Inflammatory macrophage treated with lipopolysaccharide for 1 hour (primary cell): ENCODE measurements at places on chromosomes 5 and 9.

DNA sequence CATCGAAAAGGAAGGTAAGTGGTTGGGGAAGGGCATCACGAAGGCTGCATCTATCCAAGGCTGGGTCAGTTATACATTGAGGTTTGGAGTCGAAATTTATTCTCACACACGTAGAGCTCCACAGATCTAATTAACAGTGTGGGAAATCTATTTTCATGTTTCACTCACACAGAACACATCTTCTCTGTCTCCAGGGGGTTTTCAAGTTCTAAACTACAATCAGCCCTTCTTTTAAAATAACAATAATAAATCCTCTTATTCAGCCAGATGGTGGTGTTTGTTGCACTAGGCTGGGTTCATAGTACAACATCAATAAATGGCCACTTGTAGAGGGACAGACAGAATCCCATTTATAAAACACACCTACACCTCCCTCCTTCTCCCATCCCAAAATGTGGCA, 174.5 kb upstream of the KLF9 start:
- DNase-seq, result no peak

GRCh38 chr5:172426086-172426485, 28.2 kb downstream of the SH3PXD2B start:
- no peak for DNase-seq

- no peak for DNase-seq
Observed at GRCh38 chr5:38468978-38469706, 87.3 kb downstream of the LIFR start.

GRCh38 chr9:112670991-112671625, 46.8 kb downstream of the INIP start:
- DNase-seq, result no peak

- no peak for DNase-seq
Observed at GRCh38 chr9:123697686-123698085, 232.2 kb downstream of the DENND1A start.

DNA sequence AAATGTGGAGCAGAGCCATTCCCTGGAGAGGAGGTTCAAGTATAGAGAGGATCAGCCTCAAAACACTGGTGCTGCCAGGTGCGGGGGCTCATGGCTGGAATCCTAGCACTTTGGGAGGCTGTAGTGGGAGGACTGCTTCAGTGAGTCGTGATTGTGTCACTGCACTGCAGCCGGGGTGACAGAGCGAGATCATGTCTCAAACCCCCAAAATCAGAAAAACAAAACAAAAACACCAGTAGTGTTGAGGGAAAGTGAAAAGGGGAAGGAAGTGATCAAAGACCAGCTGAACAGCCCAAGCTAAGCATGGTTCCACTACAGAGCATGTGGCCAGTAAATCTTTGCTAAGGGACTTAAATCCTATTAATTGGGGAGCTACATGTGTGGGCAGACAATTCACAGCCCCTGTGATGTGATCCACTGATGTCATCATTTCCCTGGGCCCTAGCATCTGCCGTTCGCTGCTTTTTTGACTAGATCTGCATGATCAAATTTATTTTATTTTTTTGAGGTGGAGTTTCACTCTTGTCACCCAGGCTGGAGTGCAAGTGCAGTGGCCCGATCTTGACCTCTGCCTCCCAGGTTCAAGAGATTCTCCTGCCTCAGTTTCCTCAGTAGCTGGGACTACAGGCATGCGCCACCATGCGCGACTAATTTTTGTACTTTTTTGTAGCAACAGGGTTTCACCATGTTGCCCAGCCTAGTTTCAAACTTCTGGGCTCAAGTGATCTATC, 2.7 kb upstream of the PCBD2 start:
- peak; percentile 64 for DNase-seq

GRCh38 chr5:119406551-119407110, 45.7 kb upstream of the HSD17B4 start:
- peak; percentile 65 for DNase-seq

DNA sequence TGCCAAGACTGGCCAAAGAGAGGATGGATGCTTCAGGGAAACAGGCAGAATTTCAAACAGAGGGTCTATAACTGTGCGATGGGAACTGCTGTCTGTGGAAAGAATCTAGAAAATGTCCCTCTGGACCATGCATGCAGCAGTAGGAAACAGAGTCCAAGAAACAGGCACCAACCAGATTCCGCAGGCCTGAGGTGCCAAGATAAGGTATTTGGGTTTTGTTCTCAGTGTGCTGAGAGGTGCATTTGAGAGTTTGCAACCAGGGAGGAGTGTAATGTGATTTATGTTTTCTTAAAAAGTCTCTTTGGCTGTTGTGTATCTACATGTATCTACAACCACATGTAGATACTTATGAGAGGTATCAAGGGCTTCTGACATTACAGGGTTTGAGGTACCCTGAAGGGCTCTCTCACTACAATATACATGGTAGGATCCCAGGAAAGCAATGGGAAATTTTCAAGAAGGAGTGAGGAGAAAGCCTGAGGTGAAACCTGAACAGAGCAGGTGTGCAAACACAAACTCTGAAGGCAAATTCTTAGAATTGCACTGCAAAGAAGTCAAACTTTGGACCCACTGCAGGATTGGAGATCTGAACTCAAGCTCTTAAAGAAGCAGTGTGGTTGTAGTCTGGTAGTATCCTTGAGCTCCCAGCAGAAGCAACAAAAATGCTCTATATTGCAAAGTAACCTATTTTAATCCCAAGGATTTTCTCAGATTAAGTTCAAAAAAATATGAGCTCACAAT, 182.8 kb upstream of the NFIL3 start:
- no peak for DNase-seq

- no peak for DNase-seq
Observed at GRCh38 chr5:155575861-155576260, 562.3 kb downstream of the KIF4B start.

GRCh38 chr5:61052882-61053281, 107.9 kb downstream of the NDUFAF2 start:
- DNase-seq, result no peak

GRCh38 chr5:113255105-113255504, 179.7 kb downstream of the TSSK1B start:
- DNase-seq, result no peak

DNA sequence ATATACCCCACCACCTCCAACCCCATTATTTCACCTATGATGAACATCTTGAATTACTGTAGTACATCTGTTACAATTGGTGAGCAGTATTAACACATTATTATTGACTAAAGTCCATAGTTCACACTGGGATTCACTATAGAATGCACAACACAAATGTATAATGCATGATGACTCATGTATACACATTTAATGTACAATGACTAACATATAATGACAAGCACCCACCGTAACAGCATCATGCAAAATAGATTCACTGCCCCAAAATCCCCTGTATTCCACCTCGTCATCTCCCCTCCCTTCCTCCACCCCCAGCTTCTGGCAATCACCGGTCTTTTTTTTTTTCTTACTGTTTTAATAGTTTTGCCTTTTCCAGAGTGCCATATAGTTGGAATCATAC, 47.1 kb upstream of the NEK6 start:
- peak; percentile 84 for DNase-seq
